ENCODE measurements at places on chromosomes 7 and 10.

DNA sequence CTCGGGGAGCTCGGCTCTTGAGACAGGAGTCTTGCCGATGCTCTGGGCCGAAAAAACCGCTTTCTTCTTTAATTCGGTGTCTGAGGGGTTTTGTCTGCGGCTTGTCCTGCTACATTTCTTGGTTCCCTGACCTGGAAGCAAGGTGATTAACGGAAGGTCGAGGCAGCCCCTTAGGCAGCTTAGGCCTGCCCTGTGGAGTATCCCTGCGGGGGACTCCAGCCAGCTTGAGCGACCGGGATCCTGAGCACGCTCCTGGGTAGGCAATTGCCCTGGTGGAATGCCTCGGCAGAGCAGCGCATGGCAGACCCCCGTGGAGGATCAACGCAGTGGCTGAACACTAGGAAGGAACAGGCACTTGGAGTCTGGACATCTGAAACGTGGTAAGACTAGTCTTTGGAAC lies 30.5 kb upstream of the GHITM start:
- no peak for DNase-seq

- DNase-seq, result no peak
These were observed 29.6 kb downstream of the ANKRD16 start for GRCh38 chr10:5860066-5860465.

DNA sequence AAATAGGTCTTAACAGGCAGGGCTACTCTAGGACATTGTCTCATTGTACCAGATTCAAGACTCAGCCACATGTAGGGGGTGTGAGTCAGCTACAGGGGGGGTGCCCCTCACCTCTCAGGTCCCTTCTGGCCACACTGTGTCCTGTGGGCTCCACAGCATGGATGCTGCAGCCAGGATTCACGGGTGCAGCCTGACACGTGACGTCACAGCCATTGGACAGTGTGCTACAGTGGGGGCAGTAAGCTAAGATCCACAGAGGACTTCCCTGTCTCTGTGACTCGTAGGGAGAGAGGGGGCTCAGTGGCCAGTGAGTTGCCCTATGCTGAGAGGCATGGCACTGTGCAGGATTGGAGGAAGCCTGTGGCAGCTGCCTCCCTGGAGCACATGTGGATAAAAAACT lies 77.9 kb downstream of the TMEM178B start:
- DNase-seq, result no peak

- no peak for DNase-seq
These were observed 136.2 kb upstream of the KCNMA1 start for GRCh38 chr10:77773631-77774426.

DNA sequence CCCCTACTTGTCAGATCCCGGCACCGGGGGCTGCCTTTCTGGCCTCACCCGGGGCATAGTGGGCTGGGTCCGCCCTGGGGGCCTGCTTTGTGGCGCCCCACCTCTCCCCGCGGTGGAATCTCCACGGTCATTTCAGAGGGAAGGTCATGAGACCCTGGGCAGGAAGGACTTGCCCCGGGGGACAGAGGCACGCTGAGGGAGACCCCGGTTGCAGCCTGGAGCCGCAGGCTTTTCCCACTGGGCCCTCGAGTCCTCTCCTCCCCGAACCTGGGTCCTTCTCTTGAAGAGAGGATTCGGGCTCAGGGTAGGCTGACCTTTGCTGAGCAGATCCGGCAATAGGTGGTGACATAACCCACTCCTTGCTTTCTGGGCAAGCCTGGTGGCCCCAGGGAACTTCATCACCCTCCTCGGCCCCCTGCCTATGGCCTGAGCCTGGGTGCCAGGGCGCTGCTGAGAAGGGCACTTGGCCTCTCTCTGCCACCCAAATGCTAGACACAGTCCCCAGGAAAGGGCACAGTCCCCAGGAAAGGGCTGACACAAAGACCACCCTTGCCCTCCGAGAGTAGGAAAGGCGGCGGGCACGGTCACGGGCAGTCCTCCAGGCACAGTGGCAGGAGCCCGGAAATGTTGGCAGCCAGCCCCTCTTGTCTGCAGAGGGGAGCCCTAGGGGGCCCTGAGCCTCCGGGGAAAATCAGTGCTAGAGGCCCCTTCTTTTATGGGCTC lies 36.2 kb downstream of the FKBP6 start:
- DNase-seq, result no peak

- no peak for DNase-seq
These were observed 20.1 kb downstream of the CHST3 start for GRCh38 chr10:71984126-71984808.

DNA sequence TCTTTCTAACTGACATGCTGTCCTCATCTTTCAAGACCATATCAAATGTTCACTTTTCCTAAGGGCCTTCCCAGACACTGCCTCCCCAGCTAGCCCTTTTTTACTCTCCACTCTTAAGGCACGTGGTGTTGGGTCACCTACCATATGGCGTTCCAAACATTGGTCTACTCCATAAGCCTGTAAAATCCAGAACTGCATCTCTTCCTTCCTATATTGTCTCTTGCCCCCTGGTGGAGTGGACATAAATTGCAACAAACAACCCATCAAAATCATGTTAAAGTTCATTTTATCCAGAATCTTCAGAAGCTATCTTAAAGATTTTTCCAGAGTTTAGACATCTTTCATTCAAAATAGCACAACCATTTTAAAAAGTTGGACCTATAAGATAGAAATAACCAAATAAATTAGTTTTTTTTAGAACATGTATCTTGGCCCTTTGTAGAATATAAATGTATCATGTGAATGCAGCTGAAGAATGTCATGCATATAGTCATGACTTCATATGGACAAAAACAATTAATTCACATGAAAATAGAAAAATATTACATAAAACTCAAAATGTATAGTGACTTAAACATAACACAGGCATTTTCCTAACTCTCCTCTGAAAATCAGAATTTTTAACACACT lies 180.6 kb upstream of the CHRM2 start:
- no peak for DNase-seq

DNA sequence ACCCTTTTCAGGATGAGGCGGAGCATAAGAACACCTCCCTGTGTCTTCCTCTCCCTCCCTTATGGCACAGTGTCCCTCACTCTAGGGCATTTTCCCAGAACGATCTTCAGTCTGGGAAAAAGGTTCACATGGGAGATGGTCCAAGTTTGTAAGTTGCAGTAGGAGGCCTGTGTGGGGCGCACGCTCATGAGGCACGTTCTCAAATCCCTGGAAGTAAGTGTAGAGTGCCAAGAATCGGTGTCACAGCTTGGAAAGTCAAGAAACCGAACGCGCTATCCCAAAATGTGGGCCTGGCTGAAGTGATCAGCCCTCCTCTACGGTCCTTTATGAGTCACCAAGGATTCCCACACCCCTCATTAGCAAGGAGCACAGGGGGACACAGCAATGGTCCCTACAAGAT lies 23.9 kb upstream of the SMARCD3 start:
- no peak for DNase-seq

DNA sequence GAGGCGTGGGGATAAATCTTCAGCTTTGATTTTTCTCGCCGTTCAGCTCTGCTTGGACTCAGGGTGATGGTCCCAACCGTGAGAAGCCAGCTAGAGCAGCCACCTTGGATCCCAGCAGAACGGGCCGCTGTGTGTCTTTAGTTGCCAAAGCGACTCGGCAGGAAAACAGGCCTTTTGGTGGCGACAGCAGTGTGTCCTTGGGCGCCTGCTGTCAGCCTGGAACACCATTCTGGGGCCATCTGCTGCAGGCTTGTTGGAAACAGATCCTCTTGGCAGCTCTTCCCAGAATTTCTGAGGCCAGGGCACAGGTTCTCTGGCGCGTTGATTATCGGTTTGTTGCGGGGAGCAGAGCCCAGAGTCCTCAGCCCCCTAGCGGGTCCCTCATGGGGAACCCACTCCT lies 97.6 kb downstream of the CUX1 start:
- DNase-seq, result no peak

- DNase-seq, result no peak
These were observed 784.9 kb upstream of the GHITM start for GRCh38 chr10:83354456-83354855.

- no peak for DNase-seq
These were observed 21.7 kb downstream of the ZCWPW1 start for GRCh38 chr7:100406767-100407166.

GRCh38 chr7:142088022-142088714 lies 23.4 kb upstream of the MGAM2 start:
- no peak for DNase-seq

DNA sequence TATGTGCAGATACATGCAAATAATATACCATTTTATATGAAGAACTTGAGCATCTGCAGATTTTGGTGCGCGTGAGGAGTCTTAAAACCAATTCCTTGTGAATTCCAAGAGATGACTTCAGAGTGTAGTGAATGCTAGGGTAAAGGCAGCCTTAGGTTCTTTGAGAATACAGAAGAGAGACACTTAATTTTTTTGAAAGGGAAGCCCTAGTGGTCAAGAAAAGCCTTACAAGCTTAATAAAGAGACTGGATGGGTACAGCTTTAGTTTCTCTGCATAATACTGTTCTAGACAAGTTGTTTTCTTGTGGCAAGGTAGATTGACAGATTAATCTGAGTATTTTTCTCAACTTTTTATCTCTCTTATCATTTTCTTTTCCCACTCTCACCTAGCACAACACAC lies 636.5 kb downstream of the DNAJB9 start:
- DNase-seq, result no peak

DNA sequence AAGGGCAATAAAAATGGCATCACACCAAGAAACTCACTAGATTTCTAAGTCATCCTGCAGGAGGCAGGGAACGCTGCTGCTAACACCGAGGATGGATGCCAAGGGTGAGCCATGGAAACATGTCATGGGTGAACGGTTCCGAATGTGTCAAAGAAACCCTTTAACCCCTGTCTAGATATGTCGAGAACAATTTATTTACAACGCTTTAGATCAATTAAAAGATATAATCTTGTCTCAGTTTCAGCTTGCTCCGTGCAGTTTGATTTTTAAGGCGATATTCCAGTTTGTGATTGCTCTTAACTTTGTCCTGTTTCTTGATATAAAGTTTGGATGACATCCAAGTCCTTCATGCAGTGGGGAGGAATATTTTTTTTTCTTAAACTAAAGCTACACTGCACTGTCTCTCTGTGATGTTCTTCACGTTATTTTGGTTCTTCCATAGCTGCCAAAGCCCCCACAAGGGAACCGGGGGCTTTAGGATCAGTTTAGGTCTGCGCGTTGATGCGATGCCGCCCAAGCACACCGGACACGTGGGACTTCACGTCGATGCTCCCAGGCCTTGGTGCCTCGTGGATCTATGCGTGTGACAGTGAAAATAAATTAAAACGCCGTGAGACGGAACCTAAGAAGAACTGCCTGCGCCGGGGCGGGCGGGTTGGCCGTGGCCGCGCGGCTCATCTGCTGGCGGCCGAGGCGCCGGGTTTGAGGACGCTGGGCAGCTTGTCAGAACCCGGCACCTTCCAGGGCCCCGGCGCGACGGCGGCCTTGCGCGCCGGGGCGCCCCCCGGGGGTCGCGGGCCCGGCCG lies 220.3 kb downstream of the PHTF2 start:
- no peak for DNase-seq

- no peak for DNase-seq
These were observed 121.2 kb downstream of the EMX2 start for GRCh38 chr10:117663750-117664149.

GRCh38 chr10:104350127-104350635 lies 3.5 kb upstream of the CFAP58 start:
- DNase-seq, result no peak

DNA sequence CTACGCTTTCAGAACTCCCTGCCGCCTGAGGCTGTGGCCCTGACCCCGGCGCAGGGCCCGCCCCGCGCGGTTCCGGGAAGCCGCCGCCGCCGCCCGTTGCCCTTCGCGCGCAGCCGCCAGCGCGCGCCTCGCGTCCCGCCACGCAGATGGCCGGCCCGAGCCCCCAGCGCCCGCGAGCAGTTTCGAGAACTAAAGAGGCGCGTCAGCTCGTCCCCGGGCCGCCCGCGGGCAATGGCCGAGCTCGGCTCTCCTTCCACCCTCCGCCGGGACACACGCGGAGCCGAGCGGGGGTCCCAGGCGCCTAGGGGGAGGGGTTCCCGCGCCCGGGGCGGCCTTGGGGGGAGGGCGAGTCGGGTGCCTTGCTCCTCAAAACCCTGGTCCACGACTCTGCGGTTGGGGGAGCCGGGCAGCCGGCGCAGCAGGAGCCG lies 1.8 kb downstream of the HNRNPF start:
- peak; percentile 28 for DNase-seq

GRCh38 chr10:42987575-42987974 lies 89.3 kb upstream of the RET start:
- DNase-seq, result no peak

- DNase-seq, result no peak
These were observed 137.7 kb upstream of the POM121L12 start for GRCh38 chr7:52897713-52898112.

- DNase-seq, result no peak
These were observed 172.2 kb downstream of the C7orf25 start for GRCh38 chr7:42739638-42740037.

GRCh38 chr10:112524641-112525040 lies 77.6 kb downstream of the VTI1A start:
- DNase-seq, result no peak

DNA sequence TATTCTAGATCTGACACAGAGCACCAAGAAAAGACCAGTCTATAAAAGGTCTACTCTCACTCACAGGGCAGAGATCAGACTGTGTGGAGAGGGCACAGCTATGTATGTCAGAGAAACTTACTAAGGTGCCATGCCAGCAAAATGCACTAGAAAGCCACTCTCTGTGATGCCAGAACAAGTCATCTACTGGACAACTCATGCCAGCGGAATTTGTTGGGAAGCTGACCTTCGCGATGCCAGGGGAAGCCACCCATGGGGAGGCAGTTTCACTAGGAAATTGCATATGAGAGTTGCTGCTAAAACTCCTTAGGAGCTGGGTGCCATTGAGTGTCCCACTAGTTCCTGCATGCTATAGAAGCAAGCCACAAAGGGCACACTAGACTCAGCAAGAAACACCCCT lies 58.5 kb downstream of the MICU1 start:
- DNase-seq, result no peak

DNA sequence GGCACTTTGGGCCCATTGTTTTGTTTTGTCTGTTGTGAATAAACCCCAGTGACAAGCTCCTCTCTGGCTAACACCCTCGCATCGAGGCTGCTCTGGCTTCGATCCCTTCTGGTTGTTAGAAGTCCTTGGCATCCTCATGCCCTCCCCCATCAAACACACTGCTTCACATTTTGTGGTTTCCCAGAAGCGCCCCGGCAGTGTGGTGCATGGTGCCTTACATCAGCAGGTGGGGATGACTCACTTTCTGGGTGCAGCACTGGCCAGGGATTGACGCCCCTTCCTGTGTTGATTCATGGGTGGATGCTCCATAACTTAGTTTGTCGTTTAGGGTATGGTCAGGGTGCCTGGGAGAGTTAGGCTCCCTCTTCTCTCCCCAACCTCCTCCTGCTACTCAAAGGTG lies 51.4 kb downstream of the PLPP4 start:
- DNase-seq, result no peak

GRCh38 chr7:150448789-150449147 lies 1.7 kb upstream of the GIMAP8 start:
- DNase-seq, result peak; percentile 58

DNA sequence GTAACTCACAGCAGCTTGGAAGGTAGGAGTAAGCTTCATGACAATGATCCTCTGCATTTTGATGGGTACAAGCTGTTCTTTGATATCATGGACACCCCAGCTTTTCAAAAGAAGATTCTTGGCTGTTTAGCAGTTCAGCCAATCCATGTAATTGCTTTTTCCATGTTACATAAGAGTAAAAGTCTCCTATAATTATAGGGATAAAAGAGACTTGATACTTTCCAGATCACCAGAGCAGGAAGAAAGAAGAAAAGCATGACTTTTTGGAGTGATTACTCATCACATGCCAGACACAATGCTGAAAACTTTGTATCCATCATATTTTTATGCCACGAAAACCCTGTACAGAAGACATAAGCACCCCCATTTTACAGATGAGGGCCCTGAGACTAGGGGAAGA lies 1049.7 kb downstream of the NRG3 start:
- DNase-seq, result no peak

GRCh38 chr10:74824184-74824899 lies 2.1 kb upstream of the KAT6B start:
- DNase-seq, result peak; percentile 5
